ENCODE measurements at places on chromosomes 1 and 21.

DNA sequence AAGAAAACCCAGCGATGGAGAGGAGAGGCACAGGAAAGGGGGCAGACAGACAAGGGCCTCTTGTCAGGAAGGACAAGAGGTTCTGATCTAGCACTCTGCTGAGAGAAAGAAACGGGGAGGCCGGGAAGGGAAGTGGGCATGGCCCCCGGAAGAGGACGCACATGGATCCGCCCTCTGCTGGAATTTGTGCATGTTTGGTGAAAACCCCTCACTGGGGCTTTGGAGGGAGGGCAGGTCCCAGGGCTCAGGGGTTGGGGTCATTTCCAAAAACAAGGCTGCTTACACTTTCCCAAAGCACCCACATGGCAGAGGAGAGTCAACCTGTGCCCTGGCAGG, 32.4 kb upstream of the ECE1 start:
- DNase-seq: no peak

- DNase-seq: no peak
Observed at GRCh38 chr1:15732686-15733081, 3.4 kb upstream of the SLC25A34 start.

DNA sequence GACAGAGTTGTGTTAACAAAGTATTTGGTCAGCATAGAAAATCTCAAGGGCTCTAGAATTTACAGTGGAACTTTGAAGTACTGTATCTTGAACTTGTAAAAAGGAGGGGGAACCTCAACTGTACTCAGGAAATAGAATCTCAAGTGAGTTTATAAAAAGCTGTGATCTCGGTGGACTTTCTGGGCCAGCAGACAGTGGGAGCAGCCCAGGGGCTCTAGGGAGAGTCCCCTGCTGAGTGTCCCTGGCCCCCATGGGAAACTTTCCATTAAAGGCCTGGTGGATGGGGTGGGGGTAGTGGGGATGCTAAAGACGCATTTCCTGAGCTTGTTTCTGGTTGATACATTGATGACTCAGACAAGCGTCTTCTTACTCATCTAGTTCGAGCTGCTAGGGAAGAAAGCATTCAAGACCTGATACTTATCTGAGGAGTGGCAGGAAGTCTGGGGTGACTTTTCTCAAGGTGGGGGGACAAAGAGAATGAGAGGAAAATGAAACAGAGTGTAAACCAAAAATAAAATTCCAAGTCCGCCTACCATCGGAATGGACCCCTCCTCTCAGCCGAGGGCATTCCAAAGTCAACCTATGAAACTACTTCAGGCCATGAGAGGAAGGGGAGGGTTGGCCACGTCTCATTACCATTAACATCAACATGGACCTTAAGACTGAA, 65.5 kb downstream of the NID1 start:
- peak; percentile 62 for DNase-seq

- DNase-seq: no peak
Observed at GRCh38 chr1:175222296-175222938, 29.8 kb upstream of the KIAA0040 start.

GRCh38 chr21:35328856-35329455, 279.9 kb upstream of the RUNX1 start:
- no peak for DNase-seq

DNA sequence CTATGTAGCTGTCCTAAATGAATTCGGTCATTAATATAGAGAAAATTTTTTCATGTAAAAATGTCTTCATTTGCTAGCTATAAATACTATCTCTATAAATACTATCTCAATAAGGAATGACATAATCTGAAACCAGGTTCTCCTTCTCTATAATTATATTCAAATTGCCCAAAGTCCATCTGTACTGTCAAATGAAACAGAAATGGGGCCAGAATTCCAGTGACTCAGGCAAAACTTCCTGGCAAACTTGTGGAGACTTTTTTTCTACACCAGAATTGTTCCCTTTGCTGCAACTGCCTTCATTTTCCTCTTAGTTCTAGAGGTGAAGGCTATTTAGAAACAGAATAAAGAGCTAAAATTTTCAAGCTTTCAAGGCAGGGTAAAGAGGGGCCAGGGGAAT, 152.5 kb downstream of the KCNH1 start:
- DNase-seq: no peak

DNA sequence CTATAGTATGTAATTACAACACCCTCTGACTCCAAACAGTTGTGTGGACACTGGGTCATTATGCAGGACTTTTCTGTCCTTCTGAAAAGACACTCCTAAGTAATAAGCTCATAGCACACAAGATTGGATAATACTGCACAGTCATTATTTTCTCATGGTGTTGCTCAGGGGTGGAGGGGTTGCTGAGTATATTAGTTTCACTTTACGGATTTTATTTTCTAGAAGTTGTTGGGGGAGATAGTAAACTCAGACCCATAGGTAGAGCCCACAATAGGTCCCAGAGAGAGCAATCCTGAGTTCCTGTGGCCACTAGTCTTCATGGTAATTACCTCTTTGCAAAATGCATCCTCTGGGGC, 53.4 kb downstream of the DUSP10 start:
- no peak for DNase-seq

DNA sequence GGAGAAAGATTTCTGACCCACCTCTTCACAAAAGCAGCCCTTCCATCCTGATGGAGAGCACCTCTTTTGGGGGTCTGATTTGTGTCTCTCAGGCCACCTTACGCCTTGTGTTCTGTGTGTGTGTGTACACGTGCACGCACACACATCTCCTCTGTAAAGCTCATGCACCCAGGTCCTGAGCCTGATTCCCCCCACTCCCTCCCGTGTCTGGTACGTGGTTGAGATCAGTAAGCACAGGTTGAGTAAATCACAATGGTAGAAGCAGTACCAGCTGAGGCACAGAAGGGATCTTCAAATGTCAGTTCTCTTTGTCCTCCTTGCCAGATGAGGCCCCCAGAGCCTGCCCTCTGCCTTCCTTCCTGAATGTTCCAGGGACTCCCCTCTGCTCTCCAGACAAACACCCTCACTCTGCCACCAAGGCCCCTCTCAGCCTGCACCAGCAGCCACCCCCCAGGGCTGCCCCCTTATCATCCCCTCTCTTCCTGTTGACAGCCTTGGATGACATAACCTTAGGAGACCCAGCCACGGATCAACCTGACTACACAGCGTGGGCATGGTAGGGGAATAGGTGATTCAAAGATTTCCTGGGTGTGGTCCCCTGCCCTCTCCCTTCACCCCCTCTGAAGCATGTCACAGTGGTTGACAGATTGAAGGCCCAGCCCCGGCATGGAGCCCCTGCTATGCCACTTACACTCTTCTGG, 112.8 kb downstream of the HIVEP3 start:
- DNase-seq: no peak

GRCh38 chr1:39528082-39528481, 36.6 kb downstream of the BMP8A start:
- no peak for DNase-seq

DNA sequence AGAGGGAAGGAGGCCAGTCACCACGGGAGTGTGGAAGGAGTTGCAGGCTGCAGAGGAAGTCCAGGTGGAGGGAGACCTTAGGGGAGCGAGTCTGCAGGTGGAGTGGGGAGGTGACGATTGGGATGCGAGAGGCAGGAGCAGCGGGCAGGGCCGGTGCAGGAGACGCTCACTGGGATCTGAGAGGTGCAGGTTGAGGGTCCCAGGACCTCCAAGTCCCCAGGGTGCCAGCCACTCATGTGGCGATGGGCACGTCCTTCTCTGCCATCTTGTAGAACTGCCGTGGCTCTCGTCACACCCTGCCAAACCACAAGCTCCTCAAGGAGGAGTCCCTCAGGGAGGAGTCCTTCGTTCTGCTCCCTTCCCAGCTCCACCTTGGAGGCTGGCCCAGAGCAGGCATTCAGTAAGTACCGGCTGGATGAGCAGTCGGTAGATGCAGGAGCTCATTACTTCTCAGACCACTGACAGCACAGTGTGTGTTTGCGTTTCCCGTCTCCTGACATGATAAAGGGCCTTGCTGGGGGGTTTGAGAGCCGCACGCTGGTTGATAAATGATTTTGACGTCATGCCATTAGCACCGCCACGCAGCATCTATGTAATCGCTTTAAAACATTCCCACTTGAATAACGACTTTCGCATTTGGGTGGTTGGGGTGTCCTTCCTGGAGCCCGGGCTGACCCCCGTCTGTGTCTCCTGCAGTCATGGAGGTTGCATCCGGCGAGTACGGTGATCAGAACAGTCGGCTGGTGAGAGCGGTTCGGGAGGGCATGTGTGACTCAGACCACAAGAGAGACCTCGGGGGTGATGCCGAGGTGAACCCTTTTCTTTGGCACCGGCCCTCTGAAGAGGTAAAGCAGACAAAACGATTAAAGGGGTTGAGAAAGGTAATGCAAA, 27.8 kb downstream of the TFF3 start:
- no peak for DNase-seq

DNA sequence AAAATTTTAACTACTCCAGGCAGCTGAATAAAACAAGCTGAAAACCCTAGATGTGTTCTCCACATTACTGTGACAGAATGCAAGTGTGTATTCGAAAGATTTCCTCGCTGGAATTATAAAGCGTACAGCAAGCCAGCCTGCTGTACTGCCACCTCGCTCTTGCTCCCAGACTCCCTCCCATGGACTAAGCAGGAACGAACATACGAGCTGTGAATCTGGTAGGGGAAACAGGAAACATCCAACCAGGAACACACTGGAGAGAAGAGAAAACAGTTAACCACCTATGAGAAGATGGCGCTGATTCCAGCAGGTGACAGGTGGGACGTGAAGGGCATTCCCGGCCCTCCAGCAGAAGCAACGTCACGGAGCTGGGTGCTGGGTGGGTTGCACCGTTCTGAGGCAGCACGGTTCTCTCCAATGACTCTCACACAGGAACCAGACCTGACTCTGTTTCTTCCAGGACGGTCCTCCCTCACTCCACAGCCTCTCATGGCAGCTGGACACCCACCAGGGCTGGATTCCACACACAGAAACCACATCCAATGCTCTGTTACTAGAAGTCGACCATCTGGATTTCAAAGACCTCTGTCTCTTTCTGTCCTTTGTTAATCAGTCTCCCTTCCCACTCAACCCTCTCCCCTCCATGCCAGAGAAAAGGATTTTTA, 219.2 kb downstream of the RERE start:
- peak; percentile 50 for DNase-seq

- DNase-seq: no peak
Observed at GRCh38 chr1:109467301-109467777, 993 bp downstream of the SYPL2 start.

- DNase-seq: no peak
Observed at GRCh38 chr21:36628761-36629460, 70.0 kb upstream of the SIM2 start.

DNA sequence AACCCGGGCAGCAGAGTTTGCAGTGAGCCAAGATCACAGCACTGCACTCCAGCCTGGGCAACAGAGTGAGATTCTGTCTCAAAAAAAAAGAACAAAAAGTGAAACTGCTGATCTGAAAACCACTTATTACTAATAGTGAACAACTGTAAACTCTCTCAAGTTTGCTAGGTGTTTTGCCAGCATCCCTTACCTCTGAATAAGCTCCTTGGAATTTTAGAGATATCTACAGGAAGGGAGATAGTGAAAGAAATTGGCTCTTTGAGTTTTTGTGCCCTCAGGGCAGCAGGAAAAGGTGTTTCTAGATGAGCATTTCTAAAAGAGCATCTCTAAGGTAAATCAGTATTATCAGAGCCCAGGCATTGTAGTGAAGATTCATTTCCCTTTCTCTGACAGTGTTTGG, 27.1 kb downstream of the PARK7 start:
- no peak for DNase-seq

DNA sequence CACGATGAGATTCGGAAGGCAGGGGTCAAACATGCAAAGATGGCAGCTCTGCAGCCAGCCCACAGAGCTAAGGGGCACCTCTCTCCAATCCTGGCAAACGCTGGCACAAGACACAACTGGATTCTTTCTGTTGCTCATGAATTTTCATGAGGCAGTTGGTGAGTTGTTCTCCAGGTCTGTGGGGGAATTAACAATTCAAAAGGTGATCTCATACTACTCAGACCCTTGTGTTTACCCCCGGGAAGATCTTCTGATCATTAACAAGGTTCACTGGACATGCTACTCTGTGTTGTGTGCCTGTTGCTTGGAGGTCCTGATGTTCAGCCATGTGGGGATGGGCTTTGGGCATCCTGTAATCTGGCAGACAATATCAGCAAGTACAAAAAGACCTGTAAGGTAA, 128.9 kb downstream of the HHAT start:
- no peak for DNase-seq

GRCh38 chr1:56958526-56958925, 7.3 kb downstream of the C8B start:
- DNase-seq: no peak

DNA sequence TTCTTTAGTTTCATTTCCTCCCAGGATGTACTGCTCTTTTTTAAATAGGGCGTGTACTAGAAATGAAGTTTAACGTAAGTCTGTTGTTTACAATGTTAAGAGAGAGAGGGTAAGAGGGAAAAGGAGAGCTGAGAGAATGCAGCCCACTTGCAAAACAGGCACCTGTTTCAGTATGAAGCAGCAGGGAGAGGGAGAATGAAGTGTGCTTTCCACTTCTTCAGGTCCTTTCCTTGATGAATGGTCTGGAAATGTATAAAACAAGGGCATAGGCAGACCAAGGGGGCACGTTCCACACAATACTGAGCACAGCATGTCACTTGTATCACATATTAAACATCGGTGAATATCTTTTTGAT, 2.0 kb downstream of the KCNA3 start:
- no peak for DNase-seq

- DNase-seq: no peak
Observed at GRCh38 chr1:102097451-102097850, 100.7 kb upstream of the OLFM3 start.

DNA sequence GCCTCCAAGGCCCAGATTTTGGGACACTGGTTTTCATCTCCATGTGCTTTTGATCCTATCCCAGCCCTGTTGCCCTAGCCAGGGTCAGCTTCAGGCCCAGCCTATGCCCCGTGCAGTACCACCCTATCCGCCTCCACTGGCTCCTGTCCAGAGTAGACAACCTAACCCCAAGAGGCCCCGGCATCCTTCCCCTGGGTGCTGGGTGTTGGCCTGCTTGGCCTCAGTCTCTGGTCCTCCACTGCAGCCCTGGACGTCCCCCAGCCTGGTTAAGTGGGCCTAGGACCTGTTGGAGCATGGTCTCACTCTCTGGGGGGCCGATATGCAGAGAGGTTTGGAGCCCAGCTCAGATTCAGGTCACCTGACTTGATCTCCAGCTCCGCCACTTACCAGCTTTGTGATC, 1.6 kb downstream of the CSF3R start:
- DNase-seq: no peak

DNA sequence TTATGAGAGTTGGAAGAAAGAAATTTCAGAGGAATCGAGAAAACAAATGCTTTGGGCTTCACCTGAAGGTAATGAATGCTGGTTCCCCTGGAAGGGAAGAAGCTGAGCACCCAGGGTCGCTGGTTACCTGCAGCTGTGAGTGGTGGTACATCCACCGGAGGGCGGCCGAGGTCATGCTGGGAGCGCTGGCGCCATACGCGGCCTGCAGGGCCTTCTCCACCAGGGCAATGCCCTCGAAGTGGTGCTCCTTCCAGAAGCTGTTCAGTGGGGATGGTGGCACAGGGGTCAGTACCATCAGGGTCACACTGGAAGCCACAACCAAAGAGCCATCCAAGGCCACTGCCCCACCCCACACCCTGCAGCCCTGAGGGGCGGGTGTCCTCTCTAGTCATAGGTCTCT, 16.8 kb downstream of the MRTO4 start:
- no peak for DNase-seq

- no peak for DNase-seq
Observed at GRCh38 chr1:167443757-167444156, 74.6 kb downstream of the CD247 start.

- DNase-seq: peak; percentile 19
Observed at GRCh38 chr1:243343970-243344937, 88.4 kb downstream of the SDCCAG8 start.

GRCh38 chr1:108097018-108097417, 103.1 kb downstream of the SLC25A24 start:
- no peak for DNase-seq

GRCh38 chr21:31599563-31599962, 59.9 kb upstream of the SOD1 start:
- no peak for DNase-seq

All from fibroblast of gingiva (primary cell).